ENCODE measurements at places on chromosomes 12 and 14. TPM values are rescaled to one million over a fixed set of nuclear protein-coding genes. Genes with fewer than 3 reads are reported as not detected.

- no peak for DNase-seq
Measured at GRCh38 chr14:44035707-44036106, 471.4 kb downstream of the FSCB start.

DNA sequence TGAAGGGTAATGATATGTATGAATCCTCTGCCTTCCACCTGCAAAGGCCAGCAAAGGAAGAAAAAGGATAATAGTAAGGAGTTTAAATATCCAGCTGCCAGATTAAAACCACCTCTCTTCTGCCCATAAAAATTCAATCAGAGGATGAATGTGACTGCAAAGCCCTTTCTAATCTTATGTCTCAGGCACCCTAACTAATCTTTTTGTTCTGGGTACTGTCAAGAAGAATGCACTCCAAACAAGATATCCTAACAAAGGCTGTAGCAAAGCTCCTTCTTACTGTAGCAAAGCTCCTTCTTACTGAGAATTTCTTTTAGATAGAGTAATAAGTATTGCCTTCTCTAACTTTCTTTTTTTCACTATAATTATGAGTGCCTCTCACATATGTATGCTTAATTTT lies 91.8 kb downstream of the ST8SIA1 start:
- DNase-seq: no peak

GRCh38 chr14:103293465-103293864 lies 40.6 kb upstream of the EIF5 start:
- no peak for DNase-seq

- DNase-seq: no peak
Measured at GRCh38 chr12:118164798-118165486, 29.0 kb downstream of the PEBP1 start.

GRCh38 chr12:90077756-90078155 lies 369.1 kb upstream of the ATP2B1 start:
- DNase-seq: no peak

ASIC1 gene
- 19.0 TPM for total RNA-seq

CTSG gene
- total RNA-seq: not detected

ELK3 gene
- total RNA-seq: 16.1 TPM

MIP gene
- total RNA-seq: not detected
